Stimulated activated CD8-positive, alpha-beta memory T cell treated with anti-CD3 and anti-CD28 coated beads, Interleukin-4, amount 100 ng/mL, for 1 hour (primary cell): ENCODE measurements at places on chromosomes 5 and 9.

GRCh38 chr5:162497455-162497854 is 429.9 kb downstream of the GABRG2 start:
- no peak for DNase-seq

- no peak for DNase-seq
Measured at GRCh38 chr5:147576646-147577535, 67.0 kb upstream of the DPYSL3 start.

- no peak for DNase-seq
Measured at GRCh38 chr5:138775034-138775433, 21.8 kb downstream of the CTNNA1 start.

- no peak for DNase-seq
Measured at GRCh38 chr5:85030316-85031084, 645.8 kb upstream of the EDIL3 start.

GRCh38 chr5:73170522-73170921 is 2.5 kb upstream of the TMEM174 start:
- no peak for DNase-seq

DNA sequence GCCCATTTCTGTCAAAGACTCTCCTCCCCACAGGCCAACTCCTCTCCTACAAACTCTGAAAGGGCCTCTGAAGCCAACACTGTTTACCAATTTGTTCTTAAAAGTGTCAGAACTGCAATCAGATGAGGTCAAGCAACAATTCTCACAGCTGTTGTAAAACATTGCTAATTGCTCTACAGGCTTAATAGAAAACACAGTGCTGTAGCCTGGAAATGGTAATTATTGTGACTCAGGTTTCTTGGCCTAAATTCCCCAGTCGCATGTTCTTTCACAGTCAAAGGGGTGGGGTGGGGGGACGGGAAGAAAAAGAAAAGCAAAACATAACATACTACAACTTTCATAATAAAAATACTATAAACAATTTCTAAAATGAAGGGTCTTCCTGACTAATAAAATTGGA is 343.2 kb downstream of the DMAC1 start:
- no peak for DNase-seq

- DNase-seq = no peak
Measured at GRCh38 chr9:19807182-19807892, 18.5 kb upstream of the SLC24A2 start.

GRCh38 chr9:120482424-120483186 is 97.4 kb downstream of the CDK5RAP2 start:
- DNase-seq = no peak

DNA sequence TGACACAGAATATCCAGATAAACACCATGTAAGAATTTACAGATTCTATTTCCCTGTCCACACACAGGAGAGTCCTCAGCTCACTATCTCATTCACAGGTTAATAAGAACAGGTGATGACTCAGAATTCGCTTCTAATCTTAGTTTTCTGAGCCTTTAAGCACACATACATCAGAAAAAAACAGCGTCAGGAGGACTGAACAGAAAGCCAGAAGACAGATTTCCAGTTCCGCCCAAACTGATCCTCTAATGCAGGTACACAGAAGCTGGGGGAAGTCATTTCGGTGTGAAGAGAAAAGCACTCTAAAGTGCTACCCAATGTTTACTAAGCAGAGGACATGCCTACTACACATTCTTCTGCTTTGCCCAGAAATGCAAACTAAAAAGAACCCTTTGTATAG is 1.6 kb downstream of the CEMIP2 start:
- DNase-seq = no peak

DNA sequence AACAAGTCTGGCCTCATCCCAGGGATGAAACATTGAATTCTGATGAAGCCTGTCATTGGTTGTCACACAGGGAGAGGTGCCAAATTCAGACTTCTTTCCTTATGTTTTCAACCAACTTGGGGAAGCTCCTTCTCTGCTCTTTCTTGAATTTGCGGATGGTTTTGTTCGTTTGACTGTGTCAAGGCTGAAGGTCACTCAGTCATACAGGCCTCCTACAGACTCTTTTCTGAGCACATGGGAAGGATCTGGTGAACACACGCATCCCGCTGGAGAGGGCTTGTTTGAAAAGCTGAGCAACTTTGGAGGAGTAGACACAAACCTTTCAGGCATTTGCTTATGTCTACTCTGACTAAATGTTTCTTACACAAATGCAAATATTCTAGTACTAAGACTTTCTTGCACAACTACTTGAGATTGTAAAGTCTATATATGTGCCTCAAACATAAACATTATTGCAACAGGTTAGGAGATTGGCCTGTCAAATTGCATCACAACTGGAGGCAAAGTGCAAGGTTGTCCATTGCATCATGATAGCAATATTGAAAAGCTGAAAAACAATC is 151.5 kb upstream of the NR3C1 start:
- DNase-seq = no peak

DNA sequence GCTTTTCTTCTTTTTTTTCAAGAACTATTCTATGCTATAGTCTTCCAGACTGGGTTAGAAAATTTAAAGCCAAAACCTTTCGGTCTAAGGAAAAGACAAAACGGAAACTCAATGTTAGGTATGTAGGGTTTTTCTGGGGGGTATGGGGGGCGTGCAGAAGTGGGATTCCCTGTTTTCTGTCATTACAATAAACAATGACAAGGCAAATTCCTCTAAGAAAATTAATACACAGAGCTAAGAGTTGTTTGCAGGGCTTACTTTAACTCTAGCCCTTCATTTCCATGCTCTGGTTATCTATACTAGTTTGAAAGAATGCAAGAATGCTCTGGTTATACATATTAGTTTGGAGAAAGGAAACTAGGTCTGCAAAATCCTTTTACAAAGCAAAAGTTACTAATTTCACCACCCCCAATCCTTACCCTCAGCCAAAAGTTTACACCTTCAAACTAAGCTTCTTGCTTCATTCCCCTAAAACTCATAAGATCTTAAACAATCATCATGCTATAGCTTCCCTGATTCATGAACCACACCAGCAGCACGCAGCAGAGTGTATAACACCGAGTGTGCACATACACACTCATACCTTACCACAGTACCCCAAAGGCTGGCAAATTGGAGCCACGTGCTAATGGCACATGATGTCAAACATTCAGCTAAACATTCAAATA is 89.1 kb upstream of the NR5A1 start:
- DNase-seq = no peak

DNA sequence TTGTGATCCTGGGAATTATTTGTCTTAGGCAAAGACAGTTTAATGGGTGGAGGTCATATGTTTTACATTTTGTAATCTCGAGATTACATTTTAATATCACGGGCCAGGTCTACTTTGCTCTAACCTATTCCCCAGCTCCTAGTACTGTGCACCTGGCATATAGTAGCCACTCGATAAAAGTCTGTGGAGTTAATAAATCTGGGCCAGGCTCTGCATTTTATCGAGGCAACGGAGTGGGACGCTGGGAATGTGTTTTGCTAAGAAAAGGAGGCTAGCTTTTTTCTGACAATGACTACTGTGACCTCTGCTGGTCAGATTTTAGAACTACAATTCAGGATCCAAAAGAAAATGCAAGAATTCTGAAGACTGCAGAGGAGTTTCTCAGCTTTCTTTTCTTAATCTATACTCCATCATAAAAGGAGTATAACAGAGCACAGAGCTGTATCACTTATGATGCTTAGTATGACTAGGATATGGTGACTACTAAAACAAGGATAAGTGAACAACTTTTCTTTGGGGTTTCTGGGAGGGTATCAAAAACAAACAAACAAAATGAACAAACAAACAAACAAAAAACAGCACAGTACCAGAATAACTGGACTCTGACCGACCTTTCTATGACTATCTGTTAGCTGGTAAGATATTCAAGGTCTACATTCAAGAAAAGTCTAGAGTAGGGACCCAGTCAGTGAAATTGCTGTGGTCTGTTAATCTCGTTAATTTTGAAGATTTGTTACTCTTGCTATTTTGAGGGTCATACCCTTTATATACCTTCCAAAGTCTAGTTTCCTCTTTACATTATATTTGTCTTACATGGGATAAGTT is 46.1 kb upstream of the CER1 start:
- no peak for DNase-seq

- DNase-seq = no peak
Measured at GRCh38 chr5:37400501-37400900, 21.4 kb downstream of the WDR70 start.

DNA sequence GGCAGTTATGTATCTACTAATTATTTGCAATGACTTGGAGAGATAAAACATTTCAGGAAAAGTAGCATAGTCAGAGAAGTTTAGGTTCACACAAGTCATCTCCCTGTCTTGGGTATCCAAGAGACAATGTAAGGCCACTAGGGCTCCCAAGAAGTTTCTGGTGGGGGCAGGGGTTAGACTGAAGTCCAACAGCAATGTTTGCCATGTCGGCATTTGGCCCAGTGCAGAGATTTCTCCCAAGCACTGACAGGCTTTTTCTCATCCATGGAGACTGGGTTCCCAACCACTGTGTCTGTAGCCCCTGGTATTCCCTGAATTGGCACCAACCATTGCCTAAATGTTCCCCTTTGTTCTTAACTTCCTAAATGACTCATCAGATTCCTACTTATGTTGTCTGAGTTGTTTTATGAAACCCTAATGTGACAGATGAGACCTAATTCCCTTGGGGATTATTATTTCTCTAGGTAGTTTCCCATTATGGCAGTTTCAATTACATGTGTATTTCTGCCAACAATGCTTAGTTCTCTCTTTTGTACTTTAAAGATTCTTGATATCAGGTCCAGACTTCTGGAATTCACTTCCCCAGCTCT is 103.6 kb upstream of the EGFLAM start:
- DNase-seq = no peak

- DNase-seq = no peak
Measured at GRCh38 chr9:88782931-88783710, 208.1 kb upstream of the S1PR3 start.

DNA sequence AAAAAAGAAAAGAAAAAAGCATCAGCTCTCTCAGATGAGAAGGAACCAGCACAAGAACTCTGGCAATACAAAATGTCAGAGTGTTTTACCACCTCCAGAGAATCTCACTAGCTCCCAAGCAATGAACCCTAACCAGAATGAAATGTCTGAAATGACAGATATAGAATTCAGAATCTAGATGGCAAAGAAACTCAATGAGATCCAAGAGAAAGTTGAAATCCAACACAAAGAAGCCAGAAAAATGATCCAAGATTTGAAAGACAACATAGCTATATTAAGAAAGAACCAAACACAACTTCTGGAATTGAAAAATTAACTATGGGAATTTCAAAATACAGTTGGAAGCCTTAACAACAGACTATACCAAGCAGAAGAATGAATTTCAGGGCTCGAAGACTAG is 396.3 kb downstream of the PDE4D start:
- DNase-seq = no peak

- DNase-seq = no peak
Measured at GRCh38 chr9:81234924-81235610, 454.3 kb downstream of the TLE1 start.

DNA sequence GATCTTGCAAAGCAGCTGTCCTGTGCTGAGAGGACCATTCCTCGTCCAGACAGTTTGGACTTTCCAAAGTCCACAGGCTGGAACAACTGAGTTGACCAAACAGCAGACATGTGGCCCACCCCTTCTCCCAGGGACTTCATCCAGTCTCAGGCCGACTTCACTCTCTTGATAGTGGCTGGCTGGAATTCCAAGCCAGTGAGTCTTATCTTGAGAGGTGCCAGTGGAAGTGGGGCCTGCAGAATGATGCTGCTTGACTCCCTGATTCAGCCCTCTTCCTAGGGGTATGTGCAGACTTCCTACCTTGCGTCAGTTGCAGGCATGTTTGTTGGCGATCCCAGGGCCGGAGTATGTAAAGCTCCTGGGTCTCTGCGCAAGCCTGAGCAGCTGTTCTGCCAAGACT is 131.4 kb upstream of the TSLP start:
- DNase-seq = no peak

DNA sequence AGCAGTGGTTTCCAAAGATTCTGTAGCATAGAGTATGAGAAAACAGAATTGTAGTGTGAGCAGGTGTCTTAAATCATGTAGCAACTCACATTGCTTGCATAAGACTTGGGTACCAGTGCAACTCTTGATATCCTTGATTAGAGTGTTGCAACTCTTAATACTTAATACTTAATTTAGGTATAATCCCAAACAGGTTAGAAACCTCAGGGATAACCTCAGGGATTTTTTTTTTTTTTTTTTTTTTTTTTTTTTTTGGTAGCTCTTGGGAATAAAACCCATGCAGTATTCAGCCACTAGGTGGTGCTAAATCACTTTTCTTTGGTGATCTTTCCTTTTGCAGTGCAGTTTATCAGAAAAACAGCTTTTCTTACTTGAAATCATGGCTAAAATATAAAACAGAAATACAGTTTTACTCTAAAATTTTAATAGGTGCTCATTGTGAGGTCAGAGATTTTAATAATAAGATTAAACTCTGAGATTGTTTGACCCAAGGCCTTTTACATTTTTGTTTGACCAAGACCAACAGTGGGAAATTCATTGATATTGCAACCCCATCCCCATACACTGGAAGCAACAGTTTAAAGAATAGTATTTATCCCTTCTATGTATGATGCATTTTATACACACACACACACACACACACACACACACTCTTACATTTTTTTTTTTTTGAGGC is 55.3 kb downstream of the ERAP1 start:
- DNase-seq = no peak

DNA sequence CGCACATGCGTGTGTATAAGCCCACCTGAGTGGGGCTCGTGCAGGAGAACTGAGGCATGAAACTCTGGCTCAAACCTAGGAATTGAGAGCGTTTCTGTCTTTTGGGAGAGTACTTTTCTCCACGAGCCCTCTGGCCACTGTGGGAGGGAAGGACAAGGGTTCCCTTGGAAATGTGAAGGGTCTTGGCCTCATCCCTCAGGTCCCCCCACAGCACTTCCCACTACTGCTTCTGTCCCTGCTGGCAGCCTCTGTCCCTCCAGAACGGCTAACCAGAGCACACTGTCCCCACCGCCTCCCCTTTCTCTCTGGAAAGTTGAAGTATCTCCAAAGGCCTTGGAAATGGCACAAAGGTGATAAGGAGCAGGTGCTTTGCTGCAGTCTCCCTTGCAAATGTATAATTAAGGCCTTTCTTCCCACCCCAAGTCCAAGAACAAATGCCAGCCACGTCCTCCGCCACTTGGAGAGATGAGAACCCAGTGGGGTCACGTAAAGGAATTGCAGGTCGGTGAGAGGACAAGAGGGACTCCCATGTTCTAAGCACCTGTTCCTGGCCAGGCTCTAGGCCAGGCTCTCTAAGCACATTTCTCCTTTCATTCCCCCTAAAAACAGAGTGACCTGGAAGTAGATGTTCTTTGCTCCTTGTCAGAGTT is 107.9 kb upstream of the LMX1B start:
- no peak for DNase-seq
